ENCODE measurements at places on chromosomes 4 and X.

GRCh38 chr4:114393295-114394038 lies 205.1 kb upstream of the UGT8 start:
- no peak for DNase-seq

DNA sequence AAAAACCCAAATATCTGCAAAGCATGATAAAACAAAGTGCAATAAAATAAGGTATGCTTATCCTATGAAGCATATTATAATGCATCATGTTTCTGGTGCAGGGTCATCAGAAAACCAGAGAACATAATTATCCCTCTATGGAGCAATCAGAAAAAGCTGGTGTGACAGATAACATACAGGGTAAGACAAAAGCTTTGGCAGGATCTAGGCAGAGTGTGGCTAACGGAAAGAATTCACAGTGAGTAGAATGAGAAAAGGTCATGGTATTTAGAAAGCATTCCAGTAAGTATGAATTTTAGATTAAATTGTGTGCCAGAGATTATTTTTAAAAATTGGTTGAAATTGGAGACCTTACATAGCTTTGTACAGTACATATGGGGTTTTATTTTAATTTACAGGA lies 29.0 kb upstream of the UGT2B4 start:
- peak; percentile 3 for DNase-seq

DNA sequence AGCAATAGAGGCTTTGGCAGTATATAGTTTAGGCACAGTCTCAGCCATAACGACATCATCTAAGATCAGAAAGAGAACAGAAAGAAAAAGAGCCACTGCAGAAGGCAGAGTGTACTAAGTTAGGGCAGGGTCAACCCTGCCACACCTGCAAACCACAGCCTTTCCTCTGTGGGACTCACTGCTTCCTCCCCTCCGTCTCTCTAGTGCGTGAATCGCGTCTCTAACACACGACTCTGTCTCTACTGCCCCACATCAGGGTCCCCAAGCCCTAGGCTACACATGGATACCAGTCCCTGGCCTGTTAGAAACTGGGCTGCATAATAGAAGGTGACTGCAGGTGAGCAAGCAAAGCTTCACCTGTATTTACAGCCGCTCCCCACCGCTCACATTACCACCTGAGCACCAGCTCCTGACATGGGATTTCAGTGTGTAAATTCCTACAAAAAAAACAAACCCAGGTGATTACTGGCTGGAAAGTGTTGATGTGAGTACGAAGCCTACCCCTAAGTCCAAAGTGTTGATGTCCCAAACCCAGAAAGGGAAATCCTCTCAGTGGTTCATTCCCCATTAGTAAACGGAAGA lies 128.9 kb downstream of the PRKX start:
- DNase-seq, result no peak

GRCh38 chr4:163167333-163167626 lies 590 bp upstream of the NAF1 start:
- peak; percentile 15 for DNase-seq

DNA sequence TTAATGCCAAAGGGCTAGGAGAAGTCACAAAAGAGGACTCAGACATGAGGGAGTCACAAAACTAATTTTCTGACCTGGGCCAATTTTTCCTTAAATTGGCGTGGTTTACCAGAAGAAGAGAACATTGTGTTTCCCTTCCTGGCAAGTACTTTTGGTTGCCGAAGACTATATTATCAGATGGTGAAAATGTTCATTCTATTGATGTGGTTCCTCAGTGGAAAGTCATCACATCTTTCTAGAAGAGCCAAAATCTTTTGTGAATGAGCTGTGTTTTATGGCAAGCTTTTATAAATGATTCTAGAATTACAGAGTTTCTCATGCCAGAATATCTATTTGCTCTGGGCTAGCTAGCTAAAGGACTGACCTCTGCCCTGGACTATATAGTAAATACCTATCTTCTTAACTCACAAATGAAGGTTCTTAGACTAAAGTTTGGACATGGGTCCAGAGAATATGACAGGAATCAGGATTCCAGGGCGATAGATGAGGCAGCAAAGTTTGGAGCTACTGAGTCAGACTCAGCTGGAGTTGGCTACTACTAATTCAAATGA lies 288.9 kb downstream of the IL1RAPL2 start:
- DNase-seq, result no peak

GRCh38 chrX:103066606-103067005 lies 2.6 kb upstream of the BEX1 start:
- DNase-seq, result peak; percentile 70

- peak; percentile 19 for DNase-seq
These were observed 23.3 kb upstream of the SCML2 start for GRCh38 chrX:18377796-18378195.

DNA sequence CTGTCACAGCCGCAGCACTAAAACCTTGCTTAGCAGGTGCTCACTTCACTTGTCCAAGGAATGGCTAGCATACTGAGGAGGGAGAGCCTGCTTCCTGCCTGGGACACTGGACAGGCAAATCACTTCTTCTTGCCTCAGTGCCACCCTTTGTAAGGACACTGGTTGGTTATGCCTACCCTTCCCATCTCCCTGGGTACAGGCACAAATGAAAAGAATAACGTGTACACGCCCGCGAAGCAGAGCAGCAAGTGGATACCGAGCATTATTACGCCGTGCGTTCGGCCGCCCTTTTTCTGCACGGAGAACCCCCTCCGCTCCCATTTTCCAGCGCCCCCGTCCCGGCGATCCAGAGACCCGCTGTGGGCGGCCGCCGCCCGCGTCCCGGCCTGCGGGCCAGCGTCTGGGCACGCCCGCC lies 338 bp upstream of the KLHL2 start:
- no peak for DNase-seq

DNA sequence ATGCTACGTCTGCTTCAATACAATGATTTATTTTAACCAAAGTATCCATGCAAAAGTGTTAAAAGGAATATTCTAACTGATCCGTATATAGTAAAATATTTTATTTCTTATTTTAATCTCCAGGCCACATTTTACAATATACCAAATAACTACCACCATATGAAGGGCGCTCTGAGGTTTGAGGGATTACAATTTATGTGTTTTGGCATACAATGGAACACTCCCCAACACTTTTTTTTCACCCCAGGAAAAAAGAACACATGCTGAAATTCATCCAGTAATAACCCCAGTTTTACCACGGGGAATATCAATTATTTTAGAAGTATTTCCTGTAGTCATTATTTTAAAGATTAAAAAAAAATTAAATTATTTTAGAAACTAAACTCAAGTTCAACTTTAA lies 65.4 kb downstream of the APBB2 start:
- no peak for DNase-seq

DNA sequence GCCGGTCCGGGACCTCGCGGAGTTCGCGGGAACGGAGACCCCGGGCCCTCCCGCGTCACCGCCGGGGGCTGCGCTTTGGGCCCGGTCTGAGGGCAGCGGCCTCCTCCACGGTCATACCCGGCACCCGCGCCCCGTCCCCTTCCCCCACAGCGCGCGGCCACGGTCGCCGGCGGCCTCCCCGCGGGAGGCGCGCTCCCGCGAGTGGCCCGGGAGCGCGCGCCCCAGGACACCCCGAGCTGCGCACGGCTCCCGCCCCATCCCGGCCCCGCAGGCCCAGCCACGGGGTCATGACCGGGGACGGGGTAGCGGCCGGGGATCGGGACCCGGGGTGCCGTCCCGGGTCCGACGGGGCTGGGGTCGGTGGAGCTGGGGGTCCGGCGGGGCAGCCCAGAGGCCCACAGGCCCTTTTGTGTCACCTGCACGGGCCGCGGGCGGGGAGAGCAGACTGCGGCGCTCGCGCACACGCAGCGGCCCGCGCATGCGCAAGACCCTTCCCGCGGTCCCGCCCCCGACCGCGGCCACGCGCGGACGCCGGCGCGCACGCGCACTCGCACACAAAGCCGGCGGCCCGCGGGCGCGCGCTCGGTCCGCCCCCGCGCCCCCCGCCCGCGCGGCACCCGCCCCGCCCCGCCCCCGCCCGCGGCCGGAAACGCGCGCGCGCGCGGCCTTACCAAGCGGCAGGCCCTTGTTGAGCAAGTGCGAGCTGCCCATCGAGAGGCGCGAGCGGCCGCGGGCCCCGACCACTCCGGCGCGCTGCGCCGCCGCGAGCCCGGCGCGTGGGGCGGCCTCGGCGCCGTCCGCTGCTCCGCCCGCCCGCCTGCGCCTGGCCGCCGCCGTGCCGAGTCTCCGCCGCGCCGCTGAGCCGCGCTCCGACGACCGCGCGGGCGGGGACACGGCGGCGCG lies at the start of gene CTBP1:
CTBP1 (minus strand) TSS at position 886 of the 903 bp plus-strand sequence. CDS start 7,799 bp downstream, outside the sequence.
- peak; percentile 69 for DNase-seq
